ENCODE measurements at places on chromosomes 1 and 21. TPM values are rescaled to one million over a fixed set of nuclear protein-coding genes. Genes with fewer than 3 reads are reported as not detected.

LUZP1 gene
- 19.3 TPM for total RNA-seq

UMODL1 gene
- total RNA-seq = not detected

OR2T29 gene
- not detected for total RNA-seq

SV2A gene
- total RNA-seq = 0.58 TPM

CFHR1 gene
- total RNA-seq = not detected

CASQ2 gene
- total RNA-seq = 21.9 TPM

SLAMF6 gene
- total RNA-seq = 0.37 TPM

LRRC53 gene
- not detected for total RNA-seq

KCNQ4 gene
- total RNA-seq = 7.6 TPM

AMPD2 gene
- total RNA-seq = 272 TPM

GUCA2A gene
- total RNA-seq = 3.1 TPM

GRCh38 chr1:78607334-78607927 is 12.8 kb upstream of the IFI44L start:
- H3K36me3 ChIP-seq = no peaks in the 10 kb centered on the region
- peak; percentile 52 for DNase-seq
- peaks cover 7% of the 10 kb centered on the region for H3K4me1 ChIP-seq
- no peaks in the 10 kb centered on the region for H3K27me3 ChIP-seq
- no peak overlapping the region for H3K27ac ChIP-seq

- no peak for DNase-seq
- H3K4me3 ChIP-seq = no peak overlapping the region
- no peak overlapping the region for H3K27ac ChIP-seq
- H3K27me3 ChIP-seq = no peaks in the 10 kb centered on the region
Measured at GRCh38 chr1:214199585-214199984, 81.4 kb upstream of the SMYD2 start.

DNA sequence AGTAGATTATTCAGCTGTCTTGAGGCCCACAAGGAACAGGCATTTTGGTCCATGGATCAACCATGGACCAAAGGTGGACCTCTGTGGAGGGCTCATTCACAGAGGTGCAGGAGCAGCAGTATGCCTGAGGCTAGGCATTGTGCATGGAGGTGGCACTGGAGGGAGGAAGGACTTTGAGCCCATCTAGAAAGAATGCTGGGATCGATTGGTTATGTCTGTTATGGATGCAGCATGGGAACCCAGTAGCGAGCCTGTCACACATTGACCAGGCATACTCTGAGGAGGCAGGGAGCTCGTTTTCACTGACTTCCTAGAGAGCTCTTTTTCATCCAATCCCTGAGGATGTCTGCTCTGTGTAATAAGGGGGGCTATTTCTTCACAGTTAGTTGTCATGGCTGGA is 75.5 kb downstream of the KCNN3 start:
- H3K4me1 ChIP-seq = peaks cover 10% of the 10 kb centered on the region
- no peak for DNase-seq
- H3K27me3 ChIP-seq = no peaks in the 10 kb centered on the region
- H3K36me3 ChIP-seq = no peaks in the 10 kb centered on the region

DNA sequence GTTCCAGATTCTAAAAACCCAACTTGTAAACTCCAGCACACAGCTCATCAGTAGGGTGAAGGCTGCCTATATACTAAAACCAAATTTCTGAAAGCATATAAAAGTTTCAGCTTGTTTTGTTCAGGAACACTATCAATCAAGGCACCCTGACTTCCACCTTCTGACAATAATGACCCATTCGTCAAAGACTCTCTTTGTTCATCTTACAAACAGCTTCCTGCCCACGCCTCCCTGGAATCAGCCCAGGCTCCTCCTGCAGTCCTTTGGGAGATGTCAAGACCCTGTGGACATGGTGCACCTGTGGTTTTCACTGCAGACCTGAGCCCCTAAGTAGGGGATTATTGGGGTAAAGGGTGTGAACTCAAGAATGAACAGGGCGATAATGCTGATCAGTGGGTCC is 178.9 kb upstream of the CAMK1G start:
- no peaks in the 10 kb centered on the region for H3K4me1 ChIP-seq
- H3K36me3 ChIP-seq = no peaks in the 10 kb centered on the region
- no peak for DNase-seq
- peaks cover 20% of the 10 kb centered on the region for H3K27me3 ChIP-seq
- H3K27ac ChIP-seq = no peak overlapping the region

DNA sequence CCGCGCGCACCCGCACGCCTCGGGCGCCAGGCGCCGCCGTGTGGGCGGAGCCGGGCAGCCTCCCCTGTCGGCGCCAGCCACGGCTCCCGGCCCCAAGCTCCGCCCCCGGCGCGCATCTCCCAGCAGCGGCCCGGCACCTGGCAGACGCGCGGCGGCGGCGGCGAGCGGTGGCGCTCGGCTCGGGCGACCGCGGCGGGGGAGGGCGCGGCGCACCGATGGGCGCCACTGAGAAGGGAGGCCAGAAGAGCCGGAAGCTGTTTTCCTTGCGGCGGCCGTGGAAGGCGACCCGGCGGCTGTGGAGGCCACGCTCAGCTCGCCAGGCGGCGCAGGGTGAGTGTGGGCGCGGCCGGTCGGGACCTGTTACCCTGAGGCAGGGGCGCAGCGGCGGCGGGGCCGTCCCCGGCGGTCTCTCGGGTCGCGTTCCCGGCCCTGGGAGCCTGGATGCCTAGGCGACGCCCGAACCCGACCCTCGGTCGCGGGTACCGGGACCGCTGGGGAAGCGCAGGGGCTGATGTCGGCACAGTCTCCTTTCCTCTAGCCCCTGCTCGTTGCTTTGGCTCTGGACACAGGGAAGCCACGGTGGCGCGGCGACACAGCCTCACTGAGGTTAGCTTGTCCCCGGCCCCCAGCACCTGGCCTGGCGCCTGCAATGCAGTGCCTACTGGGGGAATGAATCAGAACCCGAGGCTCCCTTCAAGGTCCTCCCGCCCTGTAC is 54.9 kb upstream of the DNAJC6 start:
- DNase-seq = peak; percentile 94
- H3K27me3 ChIP-seq = peaks cover 8% of the 10 kb centered on the region
- peak overlapping the region; percentile 87 for H3K4me3 ChIP-seq
- H3K36me3 ChIP-seq = no peaks in the 10 kb centered on the region
- peaks cover 18% of the 10 kb centered on the region for H3K4me1 ChIP-seq
- H3K27ac ChIP-seq = peak overlapping the region; percentile 85

- H3K4me1 ChIP-seq = no peaks in the 10 kb centered on the region
- no peak for DNase-seq
- no peak overlapping the region for H3K4me3 ChIP-seq
Measured at GRCh38 chr1:242011894-242012660, 13.2 kb upstream of the MAP1LC3C start.

DNA sequence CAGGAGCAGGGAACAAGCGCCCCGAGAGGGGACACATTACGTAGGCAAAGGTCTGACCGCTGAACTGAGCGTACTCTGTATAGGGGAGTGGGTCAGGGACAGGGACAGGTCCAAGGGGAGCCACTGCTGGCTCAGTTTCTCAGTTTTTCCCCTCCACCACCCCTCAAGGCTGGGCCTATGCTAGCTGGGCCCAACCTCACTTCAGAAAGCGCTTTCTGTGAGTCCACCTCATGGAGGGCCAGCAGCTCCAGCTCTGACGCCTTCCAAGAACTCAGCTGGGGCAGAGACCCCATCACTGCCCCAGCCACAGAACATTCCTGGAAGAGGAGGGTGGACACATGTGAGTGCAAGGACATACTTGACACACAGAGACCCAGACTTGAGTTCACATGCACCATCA is 242.0 kb downstream of the FOXD2 start:
- H3K4me1 ChIP-seq = no peaks in the 10 kb centered on the region
- H3K4me3 ChIP-seq = no peak overlapping the region
- no peak overlapping the region for H3K27ac ChIP-seq
- no peaks in the 10 kb centered on the region for H3K36me3 ChIP-seq
- H3K27me3 ChIP-seq = peaks cover 16% of the 10 kb centered on the region

DNA sequence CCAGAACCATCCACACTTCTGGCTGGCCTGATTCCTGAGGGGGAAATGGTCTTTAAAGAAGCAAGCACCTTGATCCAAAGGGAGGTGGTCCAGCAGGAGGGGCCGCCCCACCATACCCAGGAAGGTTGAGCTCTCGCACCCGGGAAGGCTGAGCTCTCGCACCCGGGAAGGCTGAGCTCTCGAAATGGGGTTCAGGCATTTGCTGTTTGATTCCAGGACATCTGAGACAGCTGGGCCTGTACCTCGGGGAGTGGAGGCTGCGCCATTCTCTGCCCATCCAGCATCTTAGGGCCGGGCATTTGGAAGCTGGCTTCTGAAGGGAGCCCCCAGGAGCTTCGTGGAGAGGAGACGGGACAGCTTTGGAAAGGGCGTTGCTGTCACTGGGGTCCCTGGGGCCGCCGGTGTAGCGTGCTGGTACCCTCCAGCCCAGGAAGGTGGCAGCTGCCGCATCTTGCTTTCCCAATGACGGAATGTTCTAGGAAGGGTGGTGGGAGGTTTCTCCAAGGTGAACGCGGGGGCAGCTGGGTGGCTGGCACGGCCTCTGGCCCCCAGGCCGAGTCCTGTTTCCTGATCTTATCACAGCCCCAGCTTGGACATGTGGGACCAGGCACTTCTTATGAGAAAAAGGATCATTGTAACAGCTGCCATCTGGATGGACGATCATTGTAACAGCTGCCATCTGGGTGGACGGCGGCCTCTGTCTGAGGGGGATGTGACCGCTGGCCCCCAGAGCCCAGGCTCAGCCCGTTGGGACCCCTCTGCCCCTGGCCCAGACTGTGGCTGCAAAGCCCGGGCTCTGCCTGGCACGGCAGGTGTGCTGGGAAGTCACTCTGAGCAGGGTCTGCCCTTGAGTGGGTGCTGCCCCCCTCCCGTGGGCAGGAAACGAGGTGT is 61.6 kb downstream of the COL18A1 start:
- no peak overlapping the region for H3K27ac ChIP-seq
- peaks cover 16% of the 10 kb centered on the region for H3K4me1 ChIP-seq

- no peak for DNase-seq
- no peak overlapping the region for H3K27ac ChIP-seq
- peaks cover 55% of the 10 kb centered on the region for H3K27me3 ChIP-seq
- no peak overlapping the region for H3K4me3 ChIP-seq
- H3K4me1 ChIP-seq = no peaks in the 10 kb centered on the region
Measured at GRCh38 chr1:37128091-37128490, 93.8 kb upstream of the GRIK3 start.

DNA sequence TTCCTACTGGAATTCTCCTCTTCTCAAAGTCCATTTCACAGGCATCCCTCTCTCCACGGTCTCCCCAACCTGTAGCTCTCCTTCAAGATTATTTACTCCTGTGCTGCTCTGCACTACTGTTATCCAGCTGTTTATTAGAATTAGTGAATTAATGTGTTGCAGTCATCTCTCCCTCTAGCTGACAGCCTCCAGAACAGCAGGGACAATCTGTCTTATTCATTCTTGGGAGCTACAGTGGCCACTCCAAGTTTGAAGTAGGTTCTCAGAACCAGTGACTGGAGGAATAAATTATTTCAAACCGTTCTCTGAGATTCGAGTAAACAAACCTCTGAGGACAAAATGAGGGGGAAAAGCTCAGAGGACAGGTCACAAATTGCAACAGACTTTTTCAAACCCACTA is 330.9 kb downstream of the RRAGC start:
- no peak overlapping the region for H3K4me3 ChIP-seq
- H3K4me1 ChIP-seq = no peaks in the 10 kb centered on the region
- H3K27ac ChIP-seq = no peak overlapping the region
- DNase-seq = no peak

- DNase-seq = peak; percentile 49
- peaks cover 34% of the 10 kb centered on the region for H3K4me1 ChIP-seq
- peak overlapping the region; percentile 57 for H3K27ac ChIP-seq
- H3K27me3 ChIP-seq = peaks cover 18% of the 10 kb centered on the region
- H3K36me3 ChIP-seq = no peaks in the 10 kb centered on the region
- H3K4me3 ChIP-seq = peak overlapping the region; percentile 85
Measured at GRCh38 chr1:36322041-36322785, 1.2 kb downstream of the EVA1B start.

- DNase-seq = no peak
- H3K36me3 ChIP-seq = no peaks in the 10 kb centered on the region
- peaks cover 6% of the 10 kb centered on the region for H3K27me3 ChIP-seq
- H3K4me1 ChIP-seq = peaks cover 16% of the 10 kb centered on the region
- no peak overlapping the region for H3K4me3 ChIP-seq
- H3K27ac ChIP-seq = no peak overlapping the region
Measured at GRCh38 chr1:62281922-62282555, 37.2 kb downstream of the KANK4 start.

GRCh38 chr1:2826316-2826715 is 24.8 kb upstream of the TTC34 start:
- H3K36me3 ChIP-seq = no peaks in the 10 kb centered on the region
- no peak overlapping the region for H3K27ac ChIP-seq
- H3K4me1 ChIP-seq = no peaks in the 10 kb centered on the region
- no peak for DNase-seq
- no peak overlapping the region for H3K4me3 ChIP-seq

GRCh38 chr1:117585086-117585485 is 20.8 kb upstream of the TENT5C start:
- no peaks in the 10 kb centered on the region for H3K27me3 ChIP-seq
- H3K36me3 ChIP-seq = no peaks in the 10 kb centered on the region
- no peak for DNase-seq
- no peak overlapping the region for H3K4me3 ChIP-seq

- H3K27ac ChIP-seq = no peak overlapping the region
- H3K4me1 ChIP-seq = no peaks in the 10 kb centered on the region
- no peak for DNase-seq
- no peak overlapping the region for H3K4me3 ChIP-seq
- H3K27me3 ChIP-seq = no peaks in the 10 kb centered on the region
- no peaks in the 10 kb centered on the region for H3K36me3 ChIP-seq
Measured at GRCh38 chr1:246404078-246404477, 103.0 kb downstream of the SMYD3 start.

DNA sequence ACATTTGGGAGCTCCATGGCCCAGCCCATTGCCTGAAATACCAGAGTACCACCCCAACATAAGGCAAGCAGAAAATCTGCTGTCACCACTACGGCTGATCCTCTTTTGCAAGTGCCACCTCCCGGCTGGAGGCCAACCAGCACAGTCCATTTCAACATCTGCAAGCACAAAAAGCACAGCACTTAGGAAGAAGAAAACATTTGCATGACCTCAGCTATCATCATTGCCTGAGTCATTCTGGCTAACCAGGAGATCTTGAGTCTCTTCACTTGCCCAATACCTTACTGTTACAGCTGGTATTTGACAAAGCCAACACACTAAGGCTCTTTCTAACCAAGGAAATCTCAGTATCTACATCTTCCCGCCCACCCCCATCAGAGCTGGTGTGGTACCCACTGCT is 55.9 kb downstream of the NEK7 start:
- no peak overlapping the region for H3K27ac ChIP-seq
- DNase-seq = no peak
- H3K36me3 ChIP-seq = peaks cover 13% of the 10 kb centered on the region
- no peaks in the 10 kb centered on the region for H3K27me3 ChIP-seq
- no peak overlapping the region for H3K4me3 ChIP-seq

DNA sequence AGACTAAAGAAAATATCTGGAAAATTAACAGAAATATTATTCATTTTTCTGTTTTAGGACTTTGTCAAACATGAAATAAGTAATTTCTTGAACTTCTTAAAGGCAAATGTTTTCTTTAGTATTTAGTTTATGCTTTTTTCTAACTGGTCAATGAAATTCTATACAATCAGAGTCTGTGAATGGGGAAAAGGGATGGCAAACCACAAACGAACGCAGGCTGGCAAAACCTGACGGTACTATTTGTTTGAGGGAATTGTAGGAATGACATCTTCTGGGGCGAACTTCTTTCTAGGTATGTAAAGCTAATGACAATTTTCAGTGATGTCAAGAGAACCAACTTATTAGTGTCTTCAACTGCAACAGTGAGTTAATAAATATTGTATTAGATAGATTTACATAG is 156.0 kb downstream of the SIPA1L2 start:
- peaks cover 3% of the 10 kb centered on the region for H3K36me3 ChIP-seq
- no peak overlapping the region for H3K4me3 ChIP-seq
- H3K27me3 ChIP-seq = no peaks in the 10 kb centered on the region
- DNase-seq = no peak
- H3K27ac ChIP-seq = no peak overlapping the region
- H3K4me1 ChIP-seq = no peaks in the 10 kb centered on the region

- H3K36me3 ChIP-seq = peaks cover 5% of the 10 kb centered on the region
- H3K27ac ChIP-seq = peak overlapping the region; percentile 55
- no peaks in the 10 kb centered on the region for H3K27me3 ChIP-seq
- peaks cover 9% of the 10 kb centered on the region for H3K4me1 ChIP-seq
Measured at GRCh38 chr1:235835226-235835625, 31.5 kb downstream of the LYST start.

All from stomach (tissue), 19 donors.